ENCODE measurements at places on chromosomes 12 and 14. TPM values are rescaled to one million over a fixed set of nuclear protein-coding genes. Genes with fewer than 3 reads are reported as not detected.

GRCh38 chr14:85762526-85762925 is 232.6 kb downstream of the FLRT2 start:
- no peaks in the 10 kb centered on the region for H3K36me3 ChIP-seq
- no peaks in the 10 kb centered on the region for H3K27me3 ChIP-seq
- peak; percentile 80 for DNase-seq
- H3K4me1 ChIP-seq: peaks cover 51% of the 10 kb centered on the region

GRCh38 chr12:92062539-92063493 is 82.8 kb downstream of the BTG1 start:
- H3K4me3 ChIP-seq: no peak overlapping the region
- peak overlapping the region; percentile 40 for H3K27ac ChIP-seq
- peaks cover 14% of the 10 kb centered on the region for H3K4me1 ChIP-seq
- H3K36me3 ChIP-seq: no peaks in the 10 kb centered on the region

GRCh38 chr12:119415714-119416113 is 81.2 kb downstream of the CCDC60 start:
- H3K27me3 ChIP-seq: no peaks in the 10 kb centered on the region
- DNase-seq: no peak
- H3K4me1 ChIP-seq: no peaks in the 10 kb centered on the region
- no peak overlapping the region for H3K27ac ChIP-seq
- H3K36me3 ChIP-seq: no peaks in the 10 kb centered on the region
- no peak overlapping the region for H3K4me3 ChIP-seq

GRCh38 chr12:49331380-49332222 is 5.4 kb downstream of the C1QL4 start:
- H3K27me3 ChIP-seq: peaks cover 48% of the 10 kb centered on the region
- H3K4me1 ChIP-seq: no peaks in the 10 kb centered on the region
- no peaks in the 10 kb centered on the region for H3K36me3 ChIP-seq
- H3K4me3 ChIP-seq: no peak overlapping the region
- no peak overlapping the region for H3K27ac ChIP-seq

- H3K27me3 ChIP-seq: no peaks in the 10 kb centered on the region
- DNase-seq: no peak
- H3K4me1 ChIP-seq: no peaks in the 10 kb centered on the region
These were observed 95.9 kb upstream of the CDKN3 start for GRCh38 chr14:54300881-54301280.

- no peaks in the 10 kb centered on the region for H3K27me3 ChIP-seq
- H3K4me3 ChIP-seq: no peak overlapping the region
- H3K36me3 ChIP-seq: no peaks in the 10 kb centered on the region
- H3K4me1 ChIP-seq: no peaks in the 10 kb centered on the region
These were observed 1222.1 kb upstream of the TMEM132C start for GRCh38 chr12:127044836-127045235.

DNA sequence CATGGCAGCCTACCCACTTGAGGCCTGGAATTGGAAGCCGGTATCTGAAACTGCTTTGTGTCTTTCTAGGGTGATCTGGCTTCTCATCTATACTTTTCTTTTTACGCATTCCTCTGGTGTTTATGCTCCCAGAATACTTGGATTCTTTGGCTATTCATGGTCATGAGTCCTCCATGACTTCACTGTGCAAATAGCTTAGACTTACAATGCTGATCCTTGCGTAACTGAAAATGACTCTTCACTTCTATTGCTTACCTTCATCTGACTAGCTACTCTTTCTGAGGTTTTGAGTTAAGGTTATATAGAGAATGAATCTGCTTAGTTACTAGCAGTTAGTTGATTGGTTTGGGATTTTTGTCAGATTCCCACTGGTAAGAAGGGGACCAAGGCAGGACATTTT is 121.7 kb upstream of the NOVA1 start:
- H3K27me3 ChIP-seq: no peaks in the 10 kb centered on the region
- no peaks in the 10 kb centered on the region for H3K4me1 ChIP-seq
- no peak overlapping the region for H3K4me3 ChIP-seq
- DNase-seq: no peak
- H3K27ac ChIP-seq: no peak overlapping the region

GRCh38 chr12:102144221-102144620 is 24.2 kb downstream of the PARPBP start:
- no peaks in the 10 kb centered on the region for H3K4me1 ChIP-seq
- peaks cover 7% of the 10 kb centered on the region for H3K36me3 ChIP-seq
- DNase-seq: no peak
- no peak overlapping the region for H3K27ac ChIP-seq
- H3K27me3 ChIP-seq: no peaks in the 10 kb centered on the region

DNA sequence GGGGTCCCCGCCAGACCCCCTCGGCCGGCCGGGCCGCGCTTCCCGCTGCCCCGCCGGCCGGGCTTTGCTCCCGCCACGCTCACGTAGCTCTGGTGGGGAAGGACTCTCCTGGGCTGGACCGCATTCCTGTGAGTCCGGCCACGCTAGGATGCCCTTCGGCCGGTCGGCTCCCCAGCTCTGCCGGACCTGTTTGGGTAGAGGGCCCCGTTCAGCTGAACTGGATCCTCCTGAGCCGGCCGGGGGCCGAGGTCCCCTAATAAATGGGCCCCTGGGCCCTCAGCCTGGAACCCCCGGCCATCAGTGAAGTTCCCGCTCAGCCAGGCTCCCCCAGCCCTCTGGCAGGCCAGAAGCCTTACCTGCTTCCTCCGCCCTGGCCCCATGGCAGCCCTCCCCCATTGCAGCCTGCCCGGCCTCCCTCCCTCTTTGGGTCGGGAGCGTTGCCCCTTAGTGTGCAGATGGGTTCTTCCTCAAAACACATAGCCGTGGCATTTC is 593 bp downstream of the UNC119B start:
- H3K36me3 ChIP-seq: no peaks in the 10 kb centered on the region
- H3K4me3 ChIP-seq: peak overlapping the region; percentile 100
- H3K27ac ChIP-seq: no peak overlapping the region
- DNase-seq: peak; percentile 65

The TPI1 gene
- total RNA-seq: 1,695 TPM

The CTSG gene
- total RNA-seq: not detected

The PGF gene
- total RNA-seq: 1.0 TPM

All from neural progenitor cell (in vitro differentiated cells).